ENCODE measurements at places on chromosomes 7 and 10. TPM values are rescaled to one million over a fixed set of nuclear protein-coding genes. Genes with fewer than 3 reads are reported as not detected.

The RGR gene
- not detected for total RNA-seq

The CPA1 gene
- total RNA-seq, result 0.35 TPM

The TBL2 gene
- 83.4 TPM for total RNA-seq

The LMBR1 gene
- 51.7 TPM for total RNA-seq

The MYH16 gene
- 0.08 TPM for total RNA-seq

The LBX1 gene
- not detected for total RNA-seq

The CPXM2 gene
- total RNA-seq, result 19.4 TPM

The CALHM3 gene
- not detected for total RNA-seq

The SPDYE2B gene
- total RNA-seq, result 0.12 TPM
